ENCODE measurements at places on chromosomes 12 and 14. TPM values are rescaled to one million over a fixed set of nuclear protein-coding genes. Genes with fewer than 3 reads are reported as not detected.

The SMOC1 gene
- total RNA-seq = 0.90 TPM

The C12orf54 gene
- total RNA-seq = not detected

The C14orf39 gene
- 0.36 TPM for total RNA-seq

The CEP128 gene
- total RNA-seq = 5.7 TPM

The SLC6A15 gene
- 1.4 TPM for total RNA-seq

The SOAT2 gene
- total RNA-seq = 0.18 TPM

The C1QL4 gene
- 0.18 TPM for total RNA-seq

The STXBP6 gene
- total RNA-seq = 14.3 TPM

The TRAFD1 gene
- total RNA-seq = 69.7 TPM

The INHBE gene
- 0.90 TPM for total RNA-seq

The ANO2 gene
- not detected for total RNA-seq

The RNASE4 gene
- total RNA-seq = 8.1 TPM

The C12orf56 gene
- total RNA-seq = not detected

The LRP6 gene
- 41.4 TPM for total RNA-seq

The SLC10A1 gene
- total RNA-seq = not detected

The SLC17A8 gene
- total RNA-seq = not detected

The ITGA5 gene
- total RNA-seq = 159 TPM

The LYZ gene
- not detected for total RNA-seq

- DNase-seq = peak; percentile 61
Observed at GRCh38 chr14:39033371-39033770, 69.7 kb downstream of the SEC23A start.

- DNase-seq = peak; percentile 76
Observed at GRCh38 chr14:99793213-99794150, at the start of gene EML1. Gene EML1 (plus strand): TSS chr14:99793413. CDS start chr14:99793477, 64 bp downstream.

DNA sequence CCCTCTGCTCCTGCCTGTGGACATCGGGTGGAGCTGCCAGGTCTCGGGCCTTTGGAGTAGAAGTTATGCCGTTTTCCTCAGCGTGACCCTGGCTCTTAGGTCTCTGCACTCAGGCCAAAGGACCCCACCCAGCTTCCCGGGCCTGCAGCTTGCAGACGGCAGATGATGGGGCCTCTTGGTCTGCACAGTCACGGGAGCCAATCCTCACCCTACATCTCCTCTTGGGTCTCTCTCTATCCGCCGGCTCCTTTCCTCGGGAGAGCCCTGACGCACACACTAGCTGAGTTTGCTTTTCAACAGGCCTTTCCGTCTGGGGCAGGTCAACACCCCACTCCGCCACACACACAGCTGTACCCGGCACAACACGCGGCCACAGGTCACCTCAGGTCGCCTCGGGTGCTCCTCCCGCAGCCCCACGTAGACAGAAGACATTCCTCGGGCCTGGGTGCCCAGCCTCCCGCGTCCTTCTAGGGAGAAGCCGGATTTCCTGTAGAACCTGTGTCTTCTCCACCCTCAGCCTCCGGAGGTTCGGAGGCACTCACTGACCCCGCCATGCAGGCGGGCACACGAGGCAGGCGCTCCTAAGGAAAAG is 9.9 kb downstream of the GALNT9 start:
- no peak for DNase-seq

GRCh38 chr12:53327435-53328042 is 6.1 kb upstream of the AAAS start:
- DNase-seq = no peak

- DNase-seq = no peak
Observed at GRCh38 chr12:32944195-32944594, 47.6 kb upstream of the PKP2 start.

GRCh38 chr12:111363578-111363977 is 5.3 kb downstream of the PHETA1 start:
- peak; percentile 48 for DNase-seq

DNA sequence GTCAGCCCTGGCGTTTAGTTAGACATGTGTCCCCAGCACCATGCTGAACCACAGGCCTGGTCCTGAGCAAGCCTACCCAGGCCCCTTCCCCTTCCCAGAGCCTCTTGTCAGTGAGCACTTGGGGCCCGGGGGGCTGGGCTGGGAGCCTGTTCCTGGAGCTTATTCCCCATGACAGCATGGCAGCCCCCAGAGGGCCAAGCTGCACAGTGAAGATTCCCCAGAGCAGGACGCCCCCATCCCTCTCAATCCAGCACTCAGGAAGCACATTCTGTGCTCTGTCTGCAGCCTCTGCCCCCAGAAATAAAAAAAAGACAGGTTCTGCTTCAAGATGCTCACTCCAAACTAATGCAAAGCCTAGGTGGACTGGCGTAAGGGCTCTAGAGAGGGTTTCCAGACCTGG is 117.3 kb downstream of the LGMN start:
- no peak for DNase-seq

GRCh38 chr12:87801860-87802720 is 227.1 kb downstream of the C12orf50 start:
- DNase-seq = no peak

GRCh38 chr12:24025153-24025798 is 75.8 kb upstream of the SOX5 start:
- DNase-seq = peak; percentile 5

- DNase-seq = no peak
Observed at GRCh38 chr12:94614288-94614721, 36.1 kb downstream of the TMCC3 start.

- no peak for DNase-seq
Observed at GRCh38 chr12:113385282-113385882, 18.3 kb downstream of the SDS start.

DNA sequence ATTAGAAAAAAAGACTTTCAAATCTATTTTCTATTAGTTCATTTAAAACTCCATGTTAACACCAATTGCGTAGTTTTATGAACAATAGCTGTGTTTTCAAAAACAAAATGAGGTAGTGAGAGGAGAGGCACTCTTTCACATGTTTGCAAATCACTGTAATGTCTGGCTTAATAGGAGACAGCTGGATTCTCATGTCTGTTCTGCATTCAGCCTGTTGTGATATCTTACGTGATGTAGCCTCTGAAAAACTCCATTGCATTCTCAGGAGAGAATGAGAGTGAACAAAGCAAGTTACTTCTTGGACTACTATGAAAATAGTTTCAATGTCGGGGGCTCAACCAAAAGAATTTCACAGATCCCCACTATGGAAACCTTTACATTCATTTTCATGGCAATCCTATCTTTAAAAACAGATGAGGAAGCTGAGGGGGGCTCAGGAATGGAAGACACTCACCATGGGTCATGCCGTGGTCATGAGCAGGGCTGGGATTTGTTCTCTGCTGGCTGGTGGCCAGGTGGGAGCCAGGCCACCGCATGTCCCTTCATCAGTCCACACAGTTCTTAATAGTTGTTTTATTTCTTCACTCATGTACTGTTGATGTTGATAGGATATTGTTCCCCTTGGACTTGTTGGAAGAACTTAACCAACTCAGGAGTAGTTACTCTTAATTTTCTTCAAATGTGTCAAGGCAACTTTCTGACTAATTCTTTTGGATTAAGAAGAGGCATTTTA is 346.2 kb upstream of the FAR2 start:
- DNase-seq = no peak

- DNase-seq = no peak
Observed at GRCh38 chr12:49696723-49697122, 10.5 kb downstream of the FMNL3 start.

DNA sequence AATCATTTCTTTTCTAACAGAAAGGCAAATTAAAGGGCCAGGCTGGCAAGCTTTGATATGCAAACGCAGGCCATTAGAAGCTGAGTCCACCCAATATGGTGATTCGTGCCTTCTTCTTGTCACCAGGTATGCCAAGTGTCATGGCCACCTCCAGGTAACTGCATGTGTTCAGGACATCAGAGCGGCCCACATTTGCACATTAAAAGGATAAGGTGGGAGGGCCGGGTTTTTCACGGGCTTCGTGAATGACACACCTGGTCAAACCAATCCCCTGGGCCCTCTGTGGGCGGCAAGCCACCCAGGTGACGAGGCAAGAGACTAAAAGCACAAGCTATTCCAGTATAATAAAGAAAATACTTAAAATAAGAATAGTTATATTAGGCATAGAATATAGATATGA is 75.9 kb upstream of the TSPAN11 start:
- no peak for DNase-seq

DNA sequence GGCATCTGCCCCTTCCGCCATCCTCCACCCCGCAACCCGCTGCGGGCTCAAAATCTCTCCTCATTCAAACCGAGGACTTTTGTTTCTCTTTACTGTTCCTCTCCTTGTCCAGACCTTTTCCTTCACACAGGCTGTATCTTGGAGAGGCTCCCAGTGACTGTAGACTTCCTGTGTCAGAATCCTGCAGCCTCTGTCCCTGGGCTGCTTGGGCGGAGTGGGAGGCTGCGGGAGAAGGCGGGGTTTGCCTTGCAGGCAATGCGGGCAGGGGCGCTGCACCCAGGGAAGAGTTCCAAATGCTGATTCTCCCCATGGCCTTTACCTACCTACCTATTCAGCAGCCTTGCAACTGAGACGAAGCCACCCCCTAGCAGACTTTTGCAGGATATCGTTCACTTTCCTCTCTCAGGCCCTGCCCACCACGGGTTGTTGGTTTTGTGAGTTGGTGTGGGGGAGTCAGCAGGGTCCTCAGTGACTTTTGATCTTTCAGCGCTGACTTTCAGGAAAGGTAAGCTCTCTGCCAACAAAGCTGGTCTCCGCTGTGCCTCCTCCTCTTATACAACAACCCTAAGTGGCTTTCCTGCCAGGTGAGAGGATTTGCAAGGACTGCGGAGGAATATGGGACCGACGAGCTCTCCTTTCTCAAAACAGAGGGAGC is 79.0 kb upstream of the KCNA1 start:
- DNase-seq = no peak

DNA sequence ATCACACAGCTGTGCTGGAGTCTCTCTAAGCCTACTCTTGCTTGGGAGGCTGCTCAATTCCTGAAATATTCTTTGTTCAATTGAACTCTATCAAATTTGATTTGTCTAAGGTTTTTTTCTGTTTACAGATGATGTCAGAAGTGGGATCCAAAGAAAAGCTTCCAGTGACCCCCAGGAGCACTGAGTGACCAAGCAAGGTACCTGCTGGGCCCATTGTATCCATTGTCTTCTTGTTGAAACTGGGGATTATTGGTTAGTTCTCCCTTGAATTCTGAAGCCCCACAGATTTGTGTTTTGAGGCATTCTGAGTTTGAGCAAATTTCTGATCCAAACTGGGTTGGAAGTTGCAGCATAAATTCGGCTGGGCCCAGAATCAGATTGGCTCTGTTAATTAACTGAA is 64.6 kb downstream of the MYF5 start:
- DNase-seq = no peak

DNA sequence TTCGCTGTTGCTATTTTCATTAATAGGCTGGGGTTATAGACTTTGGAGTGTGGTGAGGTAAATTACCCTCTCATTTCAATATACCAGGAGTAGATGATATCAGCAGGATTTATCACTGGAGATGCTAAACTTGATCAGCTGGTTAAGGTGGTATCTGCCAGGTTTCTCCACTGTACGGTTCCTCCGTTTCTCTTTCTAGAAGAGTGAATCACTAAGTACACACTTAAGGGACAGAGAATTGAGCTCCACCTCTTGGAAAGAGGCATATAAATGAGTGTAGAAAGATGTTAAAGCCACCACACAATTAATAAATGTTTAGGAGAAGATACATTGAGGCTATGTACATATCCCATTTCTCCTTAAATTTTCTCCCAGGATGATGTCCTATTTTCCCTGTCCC is 277.4 kb upstream of the GRIP1 start:
- no peak for DNase-seq

DNA sequence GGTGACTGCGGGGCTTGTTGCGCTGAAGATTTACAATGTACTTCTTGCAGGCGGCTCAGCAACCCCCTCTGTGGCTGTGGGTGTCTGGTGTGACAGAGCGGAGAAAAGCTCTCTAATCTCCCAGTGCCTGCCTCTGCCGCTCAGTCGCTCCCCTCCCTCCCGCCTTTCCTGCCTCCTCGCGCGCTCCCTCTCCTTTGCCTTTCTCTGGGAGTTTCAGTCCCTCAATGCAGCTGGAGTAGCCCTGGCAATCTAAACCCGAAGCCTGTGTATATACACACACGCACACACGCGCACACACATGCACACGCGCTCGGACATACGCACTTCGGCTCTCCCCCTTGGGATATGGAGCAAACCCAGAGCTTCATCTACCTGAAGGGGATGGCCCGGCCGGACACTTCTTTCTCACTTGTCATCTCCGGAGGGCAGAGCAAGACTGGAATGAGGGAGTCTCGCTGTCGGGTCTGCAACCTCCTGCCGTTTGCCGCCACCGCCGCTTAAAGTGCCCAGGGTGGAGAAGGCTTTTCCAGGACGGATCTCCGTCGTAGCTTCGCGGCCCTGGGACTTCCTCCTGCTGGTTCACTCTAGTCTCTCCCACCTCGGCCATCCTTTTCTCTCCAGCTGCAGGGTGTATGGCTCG is 599 bp upstream of the TRHDE start:
- peak; percentile 63 for DNase-seq

- DNase-seq = no peak
Observed at GRCh38 chr14:72605096-72605920, 288.6 kb downstream of the DPF3 start.

GRCh38 chr12:115303723-115304309 is 619.8 kb upstream of the TBX3 start:
- peak; percentile 44 for DNase-seq

- no peak for DNase-seq
Observed at GRCh38 chr14:35004839-35005238, 22.0 kb downstream of the SRP54 start.

- DNase-seq = no peak
Observed at GRCh38 chr14:20428802-20429201, 7.2 kb downstream of the KLHL33 start.

GRCh38 chr12:76713130-76713529 is 50.8 kb upstream of the ZDHHC17 start:
- no peak for DNase-seq

GRCh38 chr12:47165934-47166333 is 86.2 kb upstream of the AMIGO2 start:
- DNase-seq = no peak
